ENCODE measurements at places on chromosomes 7 and 10.

DNA sequence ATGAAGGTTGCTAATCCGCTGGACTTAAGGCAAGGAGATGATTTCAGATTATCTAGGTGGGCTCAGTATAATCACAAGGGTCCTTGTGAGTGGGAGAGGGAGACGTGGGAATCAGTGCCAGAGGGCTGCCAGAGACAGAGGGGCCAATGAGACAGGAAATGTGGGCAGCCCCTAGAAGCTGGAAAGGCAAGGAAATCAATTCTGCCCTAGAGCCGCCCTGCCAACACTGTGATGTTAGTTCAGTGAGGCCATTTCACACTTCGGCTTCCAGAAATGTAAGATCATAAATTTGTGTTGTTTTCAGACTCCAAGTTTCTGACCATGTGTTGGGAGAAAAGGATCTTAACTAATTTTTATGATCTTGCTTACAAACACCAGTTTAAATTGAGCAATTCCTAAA is 3.6 kb upstream of the GPNMB start:
- no peak for DNase-seq

DNA sequence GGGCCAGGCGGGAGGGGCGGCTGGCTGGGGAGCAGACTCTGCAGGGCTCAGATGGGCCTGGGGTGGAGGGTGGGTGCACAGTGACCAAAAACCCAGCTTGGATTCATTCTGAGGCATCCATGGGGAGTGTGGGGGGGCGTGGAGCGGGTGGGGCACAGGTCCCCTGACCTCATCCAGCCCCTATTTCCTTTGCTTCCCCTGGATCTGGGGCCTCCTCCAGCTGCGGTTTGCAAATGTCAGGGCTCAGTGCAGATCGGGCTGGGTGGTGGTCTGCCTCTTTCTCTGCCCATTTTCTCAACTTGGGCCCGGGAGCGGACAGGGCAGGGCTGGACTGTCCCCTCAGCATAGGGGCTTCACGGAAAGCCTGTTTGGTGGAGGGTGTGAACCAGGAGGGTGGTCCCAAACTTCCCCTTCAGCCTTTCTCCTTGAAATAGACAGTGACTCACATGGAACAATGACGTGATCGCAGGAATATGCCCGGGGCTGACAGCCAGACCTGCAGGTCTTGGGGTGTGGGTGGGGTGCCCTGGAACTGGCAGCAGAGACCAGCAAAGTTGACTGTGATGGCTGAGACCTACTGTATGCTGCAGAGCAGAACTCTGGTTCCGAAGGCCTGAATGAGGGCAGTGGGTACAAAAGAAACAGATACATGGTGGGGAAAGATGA is 72.9 kb upstream of the PODXL start:
- DNase-seq: no peak

DNA sequence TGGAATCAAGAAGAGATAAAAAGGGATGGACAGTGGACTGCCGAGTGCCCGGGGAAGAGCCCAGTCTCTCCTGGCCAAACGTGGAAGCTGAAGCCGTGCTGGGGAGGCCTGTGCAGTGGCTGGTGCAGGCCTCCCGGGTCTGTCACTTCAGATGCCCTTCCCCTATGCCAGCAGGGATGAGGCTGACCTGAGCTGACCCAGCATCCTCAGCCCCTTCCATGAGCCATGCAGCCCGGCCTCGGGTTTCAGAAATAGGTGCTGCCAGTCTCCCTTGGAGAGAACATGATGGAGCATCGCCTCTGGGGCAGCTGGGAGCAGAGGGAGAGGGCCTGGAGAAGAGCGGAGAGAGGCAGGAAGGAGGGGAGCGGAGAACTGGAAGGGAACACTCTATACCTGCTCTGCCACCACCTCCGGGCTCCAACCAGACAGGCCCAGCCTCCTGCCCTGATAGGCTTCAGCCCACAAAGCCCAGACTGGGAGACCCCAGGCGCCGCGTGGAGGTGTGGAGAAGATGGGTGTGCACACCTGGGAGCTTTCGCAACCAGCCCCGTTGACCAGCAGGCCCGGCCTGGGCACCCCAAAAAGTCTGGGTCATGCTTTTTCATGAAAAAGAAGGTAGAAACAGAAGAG is 68.6 kb upstream of the PPP2R2D start:
- no peak for DNase-seq

- no peak for DNase-seq
Measured at GRCh38 chr10:18886102-18886501, 162.5 kb upstream of the MALRD1 start.

DNA sequence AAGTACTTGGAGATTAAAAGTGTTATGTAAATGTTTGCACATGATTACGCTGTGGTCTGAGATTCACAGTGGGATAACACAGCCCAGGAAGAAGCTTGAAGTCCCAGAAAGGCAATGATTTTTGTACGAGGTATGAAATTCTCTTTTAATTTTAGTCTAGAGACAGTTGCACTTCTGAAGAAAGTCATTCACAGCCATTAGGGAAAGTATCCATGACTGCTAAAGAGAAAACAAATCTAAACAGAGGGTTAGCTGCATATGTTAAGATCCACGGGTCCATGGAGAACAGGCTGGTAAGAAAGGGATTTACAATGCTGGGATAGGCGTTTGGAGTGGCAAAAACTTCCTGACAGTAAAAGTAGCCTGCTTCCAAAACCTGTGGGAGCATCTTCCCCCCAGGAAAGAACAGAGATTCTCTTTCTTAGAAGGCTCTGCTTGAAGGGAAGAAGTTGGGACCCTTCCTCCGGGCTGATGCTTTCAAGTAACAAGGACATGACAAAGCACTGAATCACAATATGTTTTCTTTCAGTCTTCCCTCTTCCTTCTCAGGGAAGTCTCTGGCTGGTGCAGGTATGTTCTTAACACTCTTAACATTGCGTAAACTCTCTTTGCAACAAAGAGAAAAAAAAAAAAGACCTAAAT is 220.8 kb upstream of the CELF2 start:
- DNase-seq: no peak

DNA sequence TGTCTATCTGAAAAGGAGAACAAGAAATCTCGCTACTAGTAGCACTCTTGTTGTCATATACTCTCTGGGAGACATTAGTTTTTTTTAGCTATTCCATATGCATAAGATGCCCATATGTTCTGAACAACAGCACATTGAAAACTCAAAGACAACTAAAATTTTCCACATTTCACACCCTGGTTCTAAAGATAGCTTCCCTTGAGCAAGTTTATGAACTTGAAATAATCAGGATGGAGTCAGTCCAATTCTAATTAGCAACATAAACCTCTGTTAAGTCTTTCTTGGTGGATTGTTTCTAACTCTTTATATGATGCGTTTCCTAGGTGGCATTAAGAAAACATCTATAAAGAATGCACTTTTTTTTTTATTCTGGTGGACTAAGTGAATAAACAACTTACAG is 1095.3 kb downstream of the GRM8 start:
- DNase-seq: no peak

- DNase-seq: no peak
Measured at GRCh38 chr7:97130417-97131139, 13.1 kb downstream of the SDHAF3 start.
